Bronchial epithelial cell (primary cell): ENCODE measurements at places on chromosomes 6 and 20. TPM values are rescaled to one million over a fixed set of nuclear protein-coding genes. Genes with fewer than 3 reads are reported as not detected.

The SIRPD gene
- not detected in 2 replicates for total RNA-seq

The SOX18 gene
- total RNA-seq = not detected in 2 replicates

The VGLL2 gene
- total RNA-seq = not detected in 2 replicates

The OPRM1 gene
- not detected in 2 replicates for total RNA-seq

The SLC2A10 gene
- 19.2 and 30.2 TPM in 2 replicates for total RNA-seq

The PTCRA gene
- not detected in 2 replicates for total RNA-seq

The PHF1 gene
- total RNA-seq = 7.6 and 13.2 TPM in 2 replicates

The CFAP206 gene
- under 0.01 TPM in 1 of 2 replicates, not detected in the other for total RNA-seq

The MYH7B gene
- total RNA-seq = under 0.01 TPM in 2 replicates

The PROKR2 gene
- not detected in 2 replicates for total RNA-seq

The C4B gene
- 1.6 and 2.6 TPM in 2 replicates for total RNA-seq
